ENCODE measurements at places on chromosomes 3 and 15. TPM values are rescaled to one million over a fixed set of nuclear protein-coding genes. Genes with fewer than 3 reads are reported as not detected.

DOCK3 gene
- total RNA-seq, result 3.9 TPM

GOLGA8T gene
- total RNA-seq, result 0.47 TPM

PYGO1 gene
- total RNA-seq, result 5.2 TPM

LRIG1 gene
- 137 TPM for total RNA-seq

MUC13 gene
- 0.08 TPM for total RNA-seq

FHIT gene
- 16.0 TPM for total RNA-seq

SAXO2 gene
- total RNA-seq, result 2.6 TPM

RFX7 gene
- 8.9 TPM for total RNA-seq

C3orf85 gene
- total RNA-seq, result not detected

All from left ventricle myocardium inferior (tissue), 1 donor.